ENCODE measurements at places on chromosomes 2 and 18.

DNA sequence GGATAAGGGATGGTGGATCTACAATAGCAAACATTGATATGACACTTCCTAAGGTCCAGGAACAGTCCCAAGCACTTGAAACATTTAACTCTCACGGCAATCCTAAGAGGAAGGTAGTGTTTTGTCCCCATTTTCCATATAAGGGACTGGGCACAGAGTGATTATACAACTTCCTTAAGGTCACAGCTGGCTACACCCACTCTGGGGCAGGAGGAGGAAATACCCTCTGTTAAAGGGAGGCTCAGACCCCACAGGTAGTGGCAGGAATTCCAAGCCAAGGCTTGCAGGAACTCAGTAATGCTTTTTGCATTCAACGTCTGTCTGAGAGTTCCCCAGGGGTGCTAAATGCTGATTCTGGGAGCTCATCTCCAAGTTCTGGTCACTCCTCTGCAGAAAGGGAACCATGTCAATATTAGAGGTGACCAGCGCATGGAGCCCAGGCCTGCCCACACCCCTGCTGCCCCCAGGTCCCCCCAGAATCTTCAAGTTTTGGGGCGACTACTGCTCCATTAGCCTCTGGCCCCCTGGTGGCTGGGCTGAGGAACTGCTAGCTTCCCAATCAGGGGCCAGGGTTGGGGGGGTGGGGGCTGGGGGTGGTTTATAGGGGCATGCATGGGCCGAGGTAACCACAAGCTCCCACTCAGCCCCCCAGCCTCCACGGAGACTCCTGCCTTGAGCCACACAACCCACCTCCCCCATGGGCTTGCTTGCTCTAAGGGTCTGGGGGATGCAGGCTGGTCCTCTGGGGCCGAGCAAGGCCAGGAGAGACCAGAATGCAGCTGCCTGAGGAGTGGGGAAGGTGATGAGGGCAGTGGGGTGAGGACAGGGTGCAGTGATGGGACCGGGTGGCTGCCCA lies 11.1 kb downstream of the OBSL1 start:
- DNase-seq = no peak

- no peak for DNase-seq
These were observed 246.9 kb upstream of the PARD3B start for GRCh38 chr2:204298404-204298803.

- DNase-seq = no peak
These were observed 230.1 kb downstream of the AGAP1 start for GRCh38 chr2:235723811-235724465.

GRCh38 chr2:223846515-223846914 lies 9.1 kb upstream of the AP1S3 start:
- no peak for DNase-seq

DNA sequence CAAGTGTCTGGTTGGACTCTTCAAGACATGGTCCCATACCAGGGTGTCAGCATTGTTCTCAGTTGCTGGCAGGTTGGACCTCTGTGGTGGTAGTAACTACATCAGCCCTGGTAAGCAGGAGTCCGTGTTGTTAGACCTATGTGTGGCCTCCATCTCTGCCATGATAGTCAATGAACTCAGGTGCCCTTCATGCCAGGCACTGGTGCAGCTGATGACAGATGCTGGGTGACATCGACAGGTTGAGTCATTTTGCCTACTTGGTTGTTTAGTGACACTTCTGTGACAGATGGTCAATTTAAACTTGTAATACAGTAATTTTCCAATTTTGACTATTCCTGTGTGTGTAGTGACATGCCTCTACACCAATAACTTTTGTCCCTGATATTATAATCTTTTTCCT lies 189.7 kb downstream of the SP3 start:
- no peak for DNase-seq

GRCh38 chr2:28590496-28591301 lies 94.8 kb downstream of the PLB1 start:
- DNase-seq = no peak

DNA sequence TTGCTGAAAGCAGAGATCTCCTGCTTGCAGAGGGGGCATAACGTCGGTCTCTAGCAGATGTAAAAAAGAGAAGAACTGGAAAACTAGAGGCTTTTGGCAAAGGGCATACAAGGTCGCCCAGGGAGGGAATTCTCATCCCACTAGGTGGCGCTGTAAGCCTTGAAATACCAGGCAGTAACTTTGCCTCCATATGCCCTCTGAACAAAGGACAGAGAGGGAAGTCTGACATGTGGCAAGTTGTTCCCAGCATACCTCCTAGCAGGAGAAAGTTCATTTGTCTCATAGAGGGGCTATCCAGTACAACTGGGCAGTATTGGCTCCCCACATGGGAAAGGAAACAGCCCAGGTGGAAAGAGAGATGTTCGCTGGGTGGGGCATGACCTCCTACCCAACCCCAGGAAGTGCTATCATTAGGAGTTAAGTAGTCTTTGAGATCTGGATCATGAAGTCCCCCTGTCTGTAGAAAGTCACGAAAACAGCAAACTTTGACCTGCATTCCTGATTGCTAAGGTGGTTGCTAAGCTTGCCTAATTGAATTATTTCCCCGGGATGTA lies 39.9 kb downstream of the STK17B start:
- no peak for DNase-seq

DNA sequence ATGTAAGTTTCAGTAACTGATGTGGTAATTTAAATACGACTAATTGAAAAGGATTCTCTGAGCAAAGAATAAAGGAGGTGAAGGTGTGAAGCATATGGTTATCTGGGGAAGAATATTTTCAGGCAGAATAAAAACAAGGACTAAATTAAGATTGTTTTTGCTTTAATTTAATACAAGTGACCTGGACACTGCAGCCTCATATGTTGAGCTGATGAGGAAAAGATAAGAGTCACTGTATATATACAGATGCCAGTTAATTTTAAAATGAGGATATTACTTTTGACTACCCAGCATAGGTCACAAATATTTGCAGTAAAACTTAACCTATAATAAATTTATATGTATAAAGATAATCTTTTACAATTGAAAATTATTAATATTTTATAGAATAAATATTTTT lies 47.8 kb upstream of the LRP1B start:
- no peak for DNase-seq

DNA sequence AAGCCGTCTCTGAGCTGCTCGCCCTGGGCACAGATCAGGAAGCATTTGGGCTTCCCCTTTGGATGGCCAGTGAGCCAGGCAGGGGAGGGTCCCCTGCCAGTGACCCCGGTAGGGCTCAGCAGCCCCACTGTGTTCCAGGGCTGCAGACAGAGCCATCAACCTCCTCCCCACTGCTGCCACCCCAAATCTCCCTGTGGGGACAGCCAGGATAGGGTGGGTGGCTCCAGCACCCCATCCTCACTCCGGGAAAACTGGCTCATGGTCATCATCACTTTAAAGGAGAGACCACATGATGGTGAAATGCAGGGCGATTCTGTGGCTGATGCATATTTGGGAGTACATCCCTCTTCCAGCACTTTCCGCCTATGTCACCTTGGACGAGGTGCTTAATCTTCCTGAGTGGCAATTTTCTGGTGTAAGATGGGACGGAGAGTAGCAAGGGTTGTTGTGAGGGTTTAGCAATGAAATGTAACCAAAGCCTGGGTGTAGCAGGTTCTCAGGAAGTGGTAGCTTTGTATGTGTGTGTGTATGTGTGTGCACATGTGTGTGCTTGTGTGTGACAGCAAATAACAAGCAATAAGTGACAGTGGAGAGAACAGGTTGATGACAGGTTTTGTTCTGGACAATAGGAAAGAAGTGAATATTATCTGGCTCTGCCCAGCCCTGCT lies 61.8 kb downstream of the ACAA2 start:
- DNase-seq = no peak

- DNase-seq = no peak
These were observed 49.1 kb downstream of the KCNIP3 start for GRCh38 chr2:95346231-95346737.

DNA sequence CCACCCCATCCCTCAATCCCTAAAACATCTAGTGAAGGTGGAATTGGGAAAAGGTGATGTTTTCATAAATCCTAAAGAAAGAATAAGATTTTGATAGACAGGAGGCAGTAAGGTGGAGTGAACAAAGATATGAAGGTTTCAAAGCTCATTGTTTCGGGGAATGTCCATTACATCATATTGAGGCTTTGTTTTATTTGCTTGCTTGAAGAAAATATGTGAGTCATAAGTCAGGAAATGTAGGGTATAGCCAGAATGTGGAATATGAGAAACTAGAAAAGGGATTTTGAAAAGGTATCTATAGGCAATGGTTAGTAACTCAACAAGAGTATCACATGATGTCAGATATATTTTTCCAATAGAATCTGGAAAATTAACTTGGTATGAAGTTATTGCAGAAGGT lies 1178.5 kb upstream of the ACVR2A start:
- DNase-seq = no peak

- no peak for DNase-seq
These were observed 1.4 kb downstream of the ZBTB14 start for GRCh38 chr18:5294113-5294456.

DNA sequence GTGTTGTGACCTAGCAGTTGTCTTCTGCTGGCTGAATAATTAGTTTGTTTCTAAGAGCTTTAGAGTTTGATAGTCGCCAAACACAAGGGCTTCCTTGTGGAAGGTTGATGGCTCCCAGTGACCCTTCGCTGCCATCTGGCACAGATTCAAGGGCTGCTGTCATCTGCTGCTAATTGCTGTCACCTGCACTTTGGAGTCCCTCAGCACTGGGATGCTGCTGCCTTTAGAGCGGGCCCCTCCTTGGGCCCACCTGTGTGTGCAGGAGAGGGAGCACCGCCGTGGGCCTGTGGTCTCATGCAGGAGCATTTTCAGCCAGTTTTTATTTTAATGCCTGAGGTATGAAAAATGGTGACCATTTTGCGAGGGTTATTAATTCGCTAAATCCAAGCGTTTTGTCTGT lies 154.0 kb upstream of the NFATC1 start:
- DNase-seq = peak; percentile 41

GRCh38 chr18:1498216-1498615 lies 593.5 kb downstream of the ADCYAP1 start:
- DNase-seq = no peak

- DNase-seq = no peak
These were observed 145.7 kb downstream of the CERS6 start for GRCh38 chr2:168601741-168602140.

GRCh38 chr18:23228102-23229061 lies 93.1 kb downstream of the CABLES1 start:
- DNase-seq = no peak

DNA sequence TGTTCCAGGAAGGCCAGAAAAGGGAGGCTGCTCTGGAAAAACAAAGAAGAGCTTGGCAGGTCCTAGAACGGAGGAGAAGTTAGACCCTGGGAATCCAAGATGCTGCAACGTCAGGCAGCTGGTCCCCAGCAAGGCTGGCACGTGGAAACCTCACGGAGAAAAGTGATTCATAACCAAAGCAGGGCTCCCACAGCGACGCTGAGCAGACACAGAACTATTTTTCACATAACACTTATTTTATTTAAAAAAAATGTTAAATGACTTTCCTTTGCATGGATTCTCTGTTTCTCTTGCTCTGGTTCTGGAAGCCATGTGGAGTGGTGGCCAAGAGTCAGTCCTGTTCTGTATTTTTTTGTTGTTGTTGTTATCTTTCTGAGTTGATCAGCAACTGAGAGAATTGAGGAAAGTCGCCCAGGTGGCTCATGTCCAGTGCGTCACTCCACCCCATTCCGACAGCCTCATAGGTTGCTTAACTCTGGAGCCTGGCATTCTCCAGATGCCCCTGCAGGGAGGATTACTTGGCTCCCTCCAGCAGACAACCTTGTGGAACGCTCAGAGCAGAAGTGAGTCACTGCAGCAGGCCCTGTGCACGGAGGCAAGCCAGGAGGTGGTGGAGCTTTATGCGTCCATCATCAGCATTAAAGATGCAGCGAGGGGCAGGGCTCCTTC lies 229.9 kb upstream of the HDAC4 start:
- no peak for DNase-seq

DNA sequence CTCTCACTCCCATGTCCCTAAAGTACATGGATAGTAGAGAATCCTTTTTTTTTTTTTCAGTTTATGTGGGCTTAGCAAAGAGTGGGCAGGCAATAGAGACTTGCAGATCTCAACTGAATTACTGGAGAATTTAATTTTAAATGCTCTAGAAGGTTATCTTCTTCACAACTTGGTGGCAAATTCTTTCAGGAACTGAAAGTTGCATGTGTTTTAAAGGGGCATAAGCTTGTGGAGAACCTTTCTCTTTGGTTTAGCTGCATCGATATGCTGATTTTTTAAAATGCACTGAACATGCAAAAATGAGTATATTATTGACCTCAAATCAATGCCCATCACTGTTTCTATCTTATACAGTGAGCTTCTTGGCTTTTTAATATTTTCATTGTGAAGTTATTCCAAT lies 24.9 kb upstream of the GALNT3 start:
- DNase-seq = no peak

- DNase-seq = no peak
These were observed 209.9 kb upstream of the TRIB2 start for GRCh38 chr2:12506846-12507245.

- DNase-seq = no peak
These were observed 8.6 kb downstream of the ALPI start for GRCh38 chr2:232464544-232464885.

GRCh38 chr2:222864296-222864695 lies 3.5 kb downstream of the ACSL3 start:
- no peak for DNase-seq

DNA sequence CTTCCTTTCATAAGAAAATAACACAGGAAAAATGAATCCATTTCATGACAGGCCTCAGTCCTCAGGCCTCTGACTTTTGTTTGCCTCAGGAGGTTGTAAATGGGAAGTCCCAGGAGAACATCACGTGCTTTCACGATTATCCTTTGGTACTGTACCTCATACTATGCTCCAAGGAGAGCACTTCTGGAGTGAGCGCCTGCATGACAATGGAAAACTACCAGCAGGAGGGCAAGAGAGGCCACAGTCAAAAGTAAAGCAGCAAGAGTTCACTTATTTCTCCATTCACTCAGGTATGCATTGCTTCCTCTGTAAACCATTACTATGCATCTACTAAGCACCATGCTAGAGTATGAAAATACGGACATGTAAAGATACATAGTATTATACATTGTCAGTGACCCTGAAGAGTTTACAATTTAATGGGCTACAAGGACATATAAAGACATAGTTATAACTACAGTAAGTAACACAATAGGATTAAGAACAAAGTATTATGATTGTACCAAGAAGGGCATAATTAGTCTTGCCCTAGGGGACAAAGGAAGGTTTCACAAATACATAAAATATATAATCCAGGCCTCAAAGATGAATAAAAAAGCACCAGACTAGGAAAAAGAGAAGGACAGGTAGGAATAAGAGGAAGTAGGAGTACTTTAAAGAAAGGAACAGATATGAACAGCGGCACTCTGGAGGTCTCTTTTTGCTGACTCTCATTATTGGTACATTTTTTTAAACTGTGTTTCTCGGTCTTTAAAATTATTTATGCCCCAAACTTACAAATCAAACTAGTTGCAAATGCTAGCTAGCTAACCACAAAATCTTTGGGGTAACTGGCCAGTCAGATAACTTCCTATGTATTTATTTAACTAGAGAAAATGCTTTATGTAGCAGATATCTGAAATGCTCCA lies 806.7 kb downstream of the NRXN1 start:
- no peak for DNase-seq

DNA sequence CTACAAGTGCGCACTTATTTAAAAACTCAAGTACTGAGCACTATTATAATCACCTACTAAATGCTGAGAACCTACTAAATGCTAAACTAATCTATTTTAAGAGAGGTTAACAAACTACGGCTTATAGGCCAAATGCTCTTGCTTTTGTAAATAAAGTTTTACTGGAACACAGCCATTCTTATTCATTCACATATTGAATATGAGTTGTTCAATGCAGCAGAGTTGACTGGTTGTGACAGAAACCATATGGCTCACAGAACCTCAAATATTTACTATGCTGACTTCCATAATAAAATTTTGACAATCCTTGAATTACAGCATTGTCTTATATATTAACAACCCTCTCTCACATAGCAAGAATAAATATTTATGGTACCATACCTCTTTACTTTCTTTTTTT lies 103.2 kb downstream of the ZNF521 start:
- peak; percentile 11 for DNase-seq
